ENCODE measurements at places on chromosomes 6 and 20.

DNA sequence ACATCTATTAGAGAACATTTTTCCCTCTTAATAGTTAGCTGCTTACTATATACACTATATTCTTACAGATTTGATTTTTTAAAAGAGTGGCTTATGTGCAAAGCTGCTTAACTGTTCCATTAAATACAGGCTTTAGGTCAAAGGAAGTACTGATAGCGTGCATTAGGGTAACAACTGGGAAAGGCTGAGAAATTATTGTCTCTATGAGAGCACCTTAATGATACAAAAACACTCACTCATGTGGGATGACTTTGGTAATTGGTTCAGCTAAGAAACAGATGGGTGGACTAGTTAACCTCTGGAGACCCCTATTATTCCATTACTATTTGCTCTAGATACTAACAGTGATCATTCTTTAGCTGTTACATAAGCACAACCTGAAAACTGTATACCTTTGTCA lies 4.0 kb downstream of the DCDC2 start:
- DNase-seq = no peak

DNA sequence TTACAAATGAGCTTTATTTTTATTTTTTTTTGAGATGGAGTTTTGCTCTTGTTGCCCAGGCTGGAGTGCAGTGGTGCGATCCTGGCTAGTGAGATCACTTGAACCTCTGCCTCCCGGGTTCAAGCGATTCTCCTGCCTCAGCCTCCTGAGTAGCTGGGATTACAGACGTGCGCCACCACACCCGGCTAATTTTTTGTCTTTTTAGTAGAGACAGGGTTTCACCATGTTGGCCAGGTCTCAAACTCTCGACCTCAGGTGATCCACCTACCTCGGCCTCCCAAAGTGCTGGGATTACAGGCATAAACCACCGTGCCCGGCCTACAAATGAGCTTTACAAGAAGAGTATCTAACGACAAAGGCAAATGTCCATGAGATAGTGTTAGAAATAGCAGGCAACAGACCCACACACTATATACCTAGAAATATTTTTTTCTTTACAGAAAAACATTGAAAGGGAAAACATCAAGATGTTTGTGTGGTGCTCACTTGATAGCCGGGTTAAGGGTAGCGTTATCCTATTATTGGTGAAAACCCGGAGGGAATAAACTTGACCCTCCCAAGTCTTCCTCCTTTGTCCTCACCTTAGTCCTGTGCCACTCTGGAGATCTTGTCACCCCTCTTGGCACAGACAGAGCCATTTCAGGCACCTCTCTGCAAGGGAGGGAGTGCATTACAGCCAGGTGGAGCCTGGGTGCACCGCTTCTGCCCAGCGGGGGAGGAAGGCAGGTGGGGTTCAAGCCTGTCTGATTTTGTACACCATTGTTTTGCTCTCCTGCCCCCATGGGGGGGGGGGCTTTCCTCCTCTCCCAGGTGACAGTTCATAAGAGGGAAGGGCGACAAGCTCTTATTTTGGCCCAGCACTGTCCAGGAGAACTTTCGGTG lies 21.0 kb upstream of the AVP start:
- no peak for DNase-seq

- DNase-seq = no peak
Measured at GRCh38 chr6:31878726-31879125, at the start of gene SLC44A4. SLC44A4 (minus strand) TSS chr6:31878997; CDS start chr6:31878980, 17 bp downstream.

DNA sequence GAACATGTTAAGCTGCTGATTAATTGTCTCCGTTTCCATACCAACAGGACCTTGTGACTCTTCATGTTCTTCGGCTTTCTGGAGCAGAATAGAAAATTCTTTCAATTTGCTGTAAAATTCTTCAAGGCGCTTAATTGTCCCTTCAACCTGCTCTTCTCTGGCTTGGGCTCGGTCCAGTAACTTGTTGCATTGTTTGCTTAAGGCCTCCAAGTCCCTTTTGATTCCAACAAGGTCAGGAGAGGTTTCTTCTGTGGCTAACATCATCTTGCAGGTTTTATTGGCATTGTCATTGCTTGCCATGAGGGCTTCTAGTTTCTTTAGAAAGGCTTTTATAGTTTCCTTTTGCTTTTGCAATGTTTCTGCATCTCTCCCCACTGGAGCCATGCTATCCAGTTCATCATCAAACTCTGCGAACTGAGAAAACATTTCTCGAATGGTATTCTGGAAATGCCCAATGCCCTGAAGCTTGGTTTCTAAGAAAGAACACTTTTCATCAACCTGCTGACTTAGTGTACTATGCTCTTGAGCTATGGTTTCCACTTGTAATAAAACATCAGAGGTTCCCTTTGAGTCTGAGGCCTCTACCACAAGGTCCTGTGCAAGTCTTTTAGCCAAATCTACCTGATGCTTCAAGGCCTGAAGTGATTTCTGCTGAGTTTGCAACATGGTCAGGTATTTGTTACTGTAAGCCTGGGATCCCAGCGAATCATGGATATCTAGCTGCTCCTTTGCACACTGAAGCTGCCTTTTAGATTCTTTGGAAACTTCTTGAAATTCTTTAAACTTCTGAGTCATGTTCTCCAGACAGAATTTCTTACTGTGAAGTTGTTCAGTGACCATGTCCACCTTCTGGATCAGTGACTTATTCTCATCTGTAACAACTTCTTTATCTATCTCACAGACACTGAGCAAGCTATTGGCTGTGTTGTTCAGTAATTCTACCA lies 90.2 kb downstream of the DST start:
- DNase-seq = no peak

DNA sequence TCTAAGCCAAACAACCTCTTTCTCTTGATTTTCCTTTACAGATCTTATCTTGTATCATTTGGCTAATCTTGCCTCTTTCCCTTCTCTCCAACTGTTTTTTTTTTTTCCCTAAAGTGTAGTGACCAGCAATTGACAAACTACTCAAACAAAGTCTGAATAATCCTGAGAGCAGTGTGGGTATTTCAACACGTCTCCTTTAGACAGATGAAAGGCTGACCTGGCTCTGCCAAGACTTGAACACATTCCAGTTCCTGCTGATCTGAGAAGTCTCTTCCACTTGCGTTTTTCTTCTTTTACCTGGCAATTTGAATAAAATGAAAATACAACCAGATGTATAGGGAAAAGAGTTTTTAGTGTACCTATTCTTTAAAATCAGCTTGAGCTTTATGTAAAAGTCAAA lies 168.4 kb downstream of the GJA10 start:
- no peak for DNase-seq

DNA sequence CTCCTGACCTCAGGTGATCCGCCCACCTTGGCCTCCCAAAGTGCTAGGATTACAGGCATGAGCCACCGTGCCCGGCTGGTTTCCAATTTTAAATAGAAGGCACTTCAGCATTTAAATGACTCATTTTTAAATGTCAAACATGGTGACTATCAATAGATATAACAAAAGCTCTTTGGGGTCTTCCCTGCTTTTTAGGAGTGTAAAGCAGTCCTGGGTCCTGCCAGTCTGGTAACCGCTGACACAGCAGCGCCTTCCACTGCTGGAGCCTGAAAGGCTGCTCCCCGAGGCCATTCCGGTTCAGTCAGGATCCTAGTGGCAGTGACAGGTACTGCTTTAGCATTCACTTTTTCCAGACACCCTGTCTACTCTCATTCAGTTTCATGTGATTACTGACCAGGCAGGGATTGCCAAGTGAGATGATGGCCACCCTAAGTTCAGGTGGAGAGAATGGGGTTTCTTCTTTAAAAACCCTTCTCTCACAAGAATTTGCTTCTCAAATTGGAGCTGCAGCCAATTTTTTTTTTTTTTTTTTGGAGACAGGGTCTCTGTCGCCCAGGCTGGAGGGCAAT lies 5.1 kb downstream of the DIDO1 start:
- DNase-seq = no peak

- no peak for DNase-seq
Measured at GRCh38 chr6:41505122-41506049, 40.8 kb upstream of the FOXP4 start.

- DNase-seq = peak; percentile 26
Measured at GRCh38 chr6:41053041-41053440, at the start of gene APOBEC2. APOBEC2 (plus strand) TSS chr6:41053202; CDS start chr6:41053348, 146 bp downstream.

DNA sequence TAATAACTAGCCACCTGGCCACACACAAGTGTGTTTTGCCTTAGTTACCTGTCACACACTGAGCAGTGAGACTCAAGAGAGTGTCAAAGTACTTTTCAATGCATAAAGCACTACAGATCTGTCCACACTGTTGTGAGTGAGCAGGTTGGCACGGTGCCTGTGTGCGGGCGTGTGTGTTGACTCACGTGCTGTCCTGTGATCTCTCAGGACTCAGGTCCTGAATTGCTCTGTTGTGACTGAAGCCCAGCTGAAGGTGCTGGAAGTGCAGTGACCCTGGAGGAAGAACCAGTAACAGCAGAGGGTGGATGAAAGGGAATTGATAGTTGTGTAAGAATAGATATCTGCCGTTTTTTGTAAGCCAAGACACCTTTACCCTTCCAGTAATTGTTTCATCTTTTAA lies 18.3 kb downstream of the SLC16A10 start:
- DNase-seq = no peak

- no peak for DNase-seq
Measured at GRCh38 chr20:11438412-11438811, 479.3 kb upstream of the BTBD3 start.

DNA sequence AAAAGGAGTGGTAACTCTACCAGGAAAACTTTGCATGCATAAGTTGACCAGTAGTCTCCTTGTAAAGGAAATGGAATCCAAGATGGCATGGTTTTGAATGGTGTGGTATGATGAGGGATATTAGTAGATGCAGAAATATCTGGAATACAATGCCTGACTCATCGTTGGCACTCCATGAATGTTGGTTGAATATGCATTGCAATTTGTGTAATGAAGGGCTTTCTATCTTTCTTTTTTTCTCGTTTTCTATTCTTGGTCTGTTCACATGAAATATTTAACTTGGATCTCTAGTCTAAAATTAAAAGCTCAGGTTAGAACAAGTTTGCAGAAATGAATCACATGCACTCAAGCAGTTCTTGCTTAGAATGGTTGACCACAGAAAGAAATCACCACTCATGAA lies 277.3 kb upstream of the PRND start:
- DNase-seq = no peak

GRCh38 chr6:50815436-50816114 lies 3.1 kb upstream of the TFAP2B start:
- no peak for DNase-seq

DNA sequence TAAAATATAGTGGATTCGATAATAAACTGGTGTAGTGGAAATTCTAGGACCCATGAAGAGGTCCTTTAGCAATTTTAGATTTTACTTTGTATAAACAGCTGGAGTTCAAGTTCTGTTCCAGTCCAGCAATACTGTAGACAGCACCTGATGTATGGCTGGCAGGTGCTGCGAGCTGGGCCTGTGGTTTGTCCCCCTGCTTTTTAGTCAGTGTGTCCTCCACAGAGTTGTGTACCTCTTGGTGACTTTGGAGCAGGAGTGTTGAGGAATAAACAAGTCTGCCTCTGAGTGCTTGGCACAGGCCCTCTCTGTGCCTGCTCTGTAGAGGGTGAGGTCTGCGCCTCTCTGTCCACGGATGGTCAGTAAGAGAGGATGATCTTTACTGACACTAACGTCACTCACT lies 13.8 kb downstream of the STX16 start:
- no peak for DNase-seq

DNA sequence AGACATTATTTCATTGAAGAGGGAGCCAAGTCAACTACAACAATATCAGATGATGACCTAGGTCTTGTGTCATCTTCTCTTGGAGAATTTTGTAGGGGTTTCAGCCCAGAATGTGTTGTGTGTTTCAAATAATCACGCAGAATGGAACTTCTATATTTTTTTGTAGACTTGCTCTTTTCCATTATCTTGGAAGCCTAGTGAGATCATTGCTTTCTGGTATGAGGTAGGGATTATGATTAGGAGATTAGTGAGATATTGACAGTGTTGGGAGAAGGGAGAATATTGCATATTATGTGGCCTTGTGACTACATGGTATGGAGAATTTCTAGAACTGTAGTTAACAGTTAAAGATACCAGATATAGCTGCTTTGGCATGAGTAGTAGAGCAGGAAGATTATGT lies 423.6 kb upstream of the PLCB4 start:
- DNase-seq = no peak

Data from NCI-H2171 (cell line).